ENCODE measurements at places on chromosomes 7 and 10.

GRCh38 chr7:320297-320696 is 30.3 kb downstream of the FOXL3 start:
- no peak for DNase-seq

- DNase-seq = no peak
Measured at GRCh38 chr7:18290223-18290622, 205.3 kb upstream of the HDAC9 start.

DNA sequence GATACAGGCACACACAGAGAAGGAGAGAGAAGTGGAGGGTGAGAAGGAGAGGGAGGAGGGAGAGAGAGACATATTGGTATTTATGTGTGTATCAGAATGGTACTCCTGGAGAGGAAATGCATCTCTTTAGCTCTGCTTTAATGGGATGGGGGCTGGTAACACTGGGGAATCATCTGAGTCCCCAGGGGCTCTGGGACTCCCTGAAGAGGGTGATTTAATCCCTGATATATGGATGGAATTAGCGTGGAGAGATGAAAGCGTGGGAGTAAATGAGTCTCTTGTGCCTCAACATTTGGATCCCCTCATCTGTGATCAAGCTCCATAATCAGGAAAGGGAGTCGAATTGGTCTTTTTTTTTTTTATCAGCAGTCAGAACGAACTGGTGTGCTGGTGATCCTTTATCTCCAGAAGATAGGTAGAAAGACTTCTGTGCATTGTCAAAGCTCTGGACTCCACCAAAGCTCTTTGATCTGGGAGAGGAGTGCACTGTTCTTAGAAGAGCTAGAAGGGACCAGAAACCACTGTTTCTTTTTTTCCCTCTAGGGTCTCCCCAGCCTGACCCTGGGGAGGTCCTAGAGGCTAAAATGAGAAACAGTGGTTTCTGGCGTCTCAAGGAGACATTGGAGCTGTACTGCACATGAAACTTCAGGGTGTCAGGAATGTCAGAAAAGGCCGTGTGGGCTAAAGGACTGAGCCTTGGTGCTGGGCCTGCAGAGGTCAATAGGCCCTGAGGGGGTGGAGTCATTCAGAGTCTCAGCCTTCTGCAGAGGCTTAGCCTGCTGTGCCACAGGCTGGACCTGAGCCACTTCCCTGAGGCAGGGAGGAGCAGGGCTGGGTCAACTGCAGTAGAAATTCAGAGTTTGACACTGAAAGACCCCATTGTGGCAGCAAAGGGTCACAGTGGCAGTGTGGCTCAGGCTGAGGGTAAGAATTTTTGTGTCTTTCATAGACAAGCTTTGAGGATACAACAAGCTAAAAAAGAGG is 234.4 kb upstream of the SLC26A5 start:
- DNase-seq = no peak

- no peak for DNase-seq
Measured at GRCh38 chr10:107701943-107702342, 537.4 kb upstream of the SORCS1 start.

DNA sequence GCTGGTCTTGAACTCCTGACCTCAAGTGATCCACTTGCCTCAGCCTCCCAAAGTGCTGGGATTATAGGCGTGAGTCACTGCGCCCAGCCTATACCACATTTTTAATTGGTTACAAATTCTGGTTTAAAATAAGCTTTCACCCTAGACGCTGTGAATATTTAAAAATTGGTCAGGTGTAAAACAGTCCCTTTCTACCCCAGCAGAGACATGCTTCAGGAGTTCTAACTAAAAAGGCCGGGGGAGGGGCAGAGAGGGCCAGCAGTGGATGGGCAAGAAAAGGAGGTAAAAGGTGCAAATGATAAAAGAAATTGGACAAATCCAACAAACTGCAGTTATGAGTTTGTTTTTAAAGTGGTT is 70.0 kb downstream of the WAPL start:
- no peak for DNase-seq

DNA sequence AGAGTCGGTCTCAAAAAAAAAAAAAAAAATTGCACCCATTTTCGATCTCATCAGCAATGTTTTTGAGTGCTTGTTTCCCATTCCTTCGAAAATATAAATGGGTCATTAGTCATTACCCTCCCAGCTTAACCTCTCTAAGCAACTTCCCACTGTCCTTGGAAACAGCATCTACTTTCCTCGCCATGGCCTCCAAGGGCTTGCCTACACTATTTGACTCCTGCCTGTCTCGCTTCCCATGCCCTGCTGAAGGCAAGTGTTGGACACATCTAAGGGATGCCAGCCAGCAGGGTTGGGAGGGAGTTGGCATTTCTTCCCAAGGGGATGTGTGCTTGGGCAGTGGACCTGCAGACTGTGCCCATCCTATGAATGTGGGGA is 12.7 kb upstream of the RHBDD2 start:
- DNase-seq = no peak

DNA sequence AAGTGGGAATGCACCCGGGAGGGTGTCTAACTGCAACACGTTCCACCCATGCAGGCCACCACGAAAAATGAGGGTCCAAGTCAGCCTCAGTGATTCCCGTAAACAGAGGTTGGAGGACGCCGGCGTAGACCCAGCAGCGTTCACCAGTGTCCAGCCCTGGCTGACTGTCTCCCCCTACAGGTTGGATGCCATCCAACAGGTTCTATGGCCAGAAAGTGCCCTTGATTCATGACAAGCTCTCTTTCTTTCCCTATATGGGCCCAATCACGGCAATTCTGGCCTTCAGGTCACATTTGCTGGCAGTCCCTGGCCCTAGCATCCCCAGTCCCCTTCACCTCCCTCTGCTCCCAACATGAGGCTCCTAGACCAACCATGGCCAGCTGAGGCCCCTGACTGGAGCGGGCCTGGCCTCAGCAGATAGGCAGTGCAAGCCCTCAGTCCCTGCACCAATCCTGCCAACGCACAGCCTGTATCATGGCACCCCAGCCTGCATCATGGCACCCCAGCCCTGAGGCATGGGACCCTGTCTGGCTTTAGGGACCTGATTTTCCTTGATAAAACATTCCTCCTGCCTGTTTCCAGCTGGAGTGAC is 227.4 kb downstream of the GRID1 start:
- DNase-seq = peak; percentile 52

GRCh38 chr10:78811174-78811573 is 257.6 kb upstream of the ZMIZ1 start:
- DNase-seq = no peak

GRCh38 chr10:123997486-123998196 is 95.8 kb downstream of the CHST15 start:
- no peak for DNase-seq
